ENCODE measurements at places on chromosomes 16 and 17. TPM values are rescaled to one million over a fixed set of nuclear protein-coding genes. Genes with fewer than 3 reads are reported as not detected.
A peak's percentile ranks its signal among the peaks of the same experiment; 100 is the strongest.

- DNase-seq: no peak
Measured at GRCh38 chr17:33447090-33447489, 154.0 kb upstream of the ASIC2 start.

GRCh38 chr17:21368545-21369246 is 7.5 kb upstream of the KCNJ12 start:
- no peak for DNase-seq

DNA sequence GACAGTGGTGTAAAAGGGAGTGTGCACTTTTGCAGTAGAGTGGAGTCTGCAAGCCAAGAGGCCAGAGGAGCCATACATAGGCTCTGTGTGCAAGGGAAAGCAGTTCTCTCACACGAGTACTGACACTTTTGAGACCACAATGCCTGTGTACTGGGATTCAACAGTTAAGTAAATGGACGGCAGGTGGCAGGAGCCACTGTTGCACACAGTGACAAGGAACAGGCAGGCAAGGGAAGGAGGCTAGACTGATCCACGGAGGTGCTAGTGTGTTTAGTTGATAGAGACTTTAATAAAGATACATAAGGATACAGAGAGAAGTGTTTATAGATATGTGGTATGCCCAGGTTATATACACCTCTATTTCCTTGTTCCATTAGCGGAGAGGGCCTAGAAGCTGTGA is 67.0 kb downstream of the MPRIP start:
- DNase-seq: no peak

DNA sequence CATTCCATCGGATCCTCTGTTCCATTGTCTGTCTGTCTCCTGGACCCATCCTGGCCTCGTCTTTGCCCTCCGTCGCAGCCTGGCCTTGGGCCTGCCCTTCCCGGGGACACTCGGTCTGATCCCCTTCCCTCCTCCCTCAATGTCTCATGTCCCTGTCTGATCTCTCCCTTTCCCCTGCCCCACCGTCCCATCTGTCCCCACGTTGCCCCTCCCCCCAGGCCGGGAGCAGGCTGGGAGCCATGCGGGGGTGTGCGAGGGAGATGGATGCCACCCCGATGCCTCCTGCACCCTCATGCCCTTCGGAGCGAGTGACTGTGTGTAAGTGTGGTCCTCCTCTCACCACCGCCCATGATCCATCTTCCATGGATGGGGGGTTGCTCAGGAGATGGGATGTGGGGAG is 5.3 kb upstream of the ATP2A1 start:
- DNase-seq: no peak

DNA sequence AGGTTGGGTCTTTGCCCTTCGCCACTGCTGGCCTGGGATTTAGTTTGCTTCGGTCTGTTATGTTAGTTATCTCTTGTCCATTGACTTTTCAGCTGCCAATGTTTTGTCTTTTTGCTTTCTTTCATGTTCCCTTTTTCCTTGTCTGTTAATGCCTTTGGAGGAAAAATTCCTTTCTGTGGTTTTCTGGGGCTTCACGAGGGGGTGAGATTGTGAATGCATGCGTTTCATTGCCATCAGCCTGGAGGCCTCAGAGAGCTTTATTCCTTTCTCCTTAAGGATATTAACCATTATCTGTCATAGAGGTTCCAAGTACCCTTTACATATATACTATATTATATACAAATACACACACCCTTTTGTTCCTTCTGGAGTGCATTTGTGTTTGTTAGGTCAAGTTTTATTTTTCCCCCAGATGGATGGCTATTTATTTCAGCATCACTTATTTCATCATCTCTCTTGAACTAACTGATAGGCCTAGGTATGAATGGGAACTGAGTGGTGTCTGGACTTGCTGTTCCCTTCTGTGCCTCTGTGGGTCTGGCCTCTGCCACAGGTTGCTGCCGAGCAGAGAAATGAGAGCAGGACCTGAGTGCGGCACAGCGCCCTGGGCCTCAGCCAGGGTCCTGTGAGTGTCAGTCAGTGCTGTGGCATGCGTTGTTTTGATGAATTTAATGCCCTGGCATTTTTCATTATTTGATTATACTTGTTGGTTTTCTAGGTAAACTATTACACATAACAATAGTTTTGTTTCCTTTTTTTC is 193.4 kb downstream of the LGALS9B start:
- DNase-seq: no peak

- no peak for DNase-seq
Measured at GRCh38 chr16:4680673-4681470, 12.5 kb upstream of the NUDT16L1 start.

GRCh38 chr16:65846210-65846602 is 520.3 kb upstream of the CDH5 start:
- no peak for DNase-seq

DNA sequence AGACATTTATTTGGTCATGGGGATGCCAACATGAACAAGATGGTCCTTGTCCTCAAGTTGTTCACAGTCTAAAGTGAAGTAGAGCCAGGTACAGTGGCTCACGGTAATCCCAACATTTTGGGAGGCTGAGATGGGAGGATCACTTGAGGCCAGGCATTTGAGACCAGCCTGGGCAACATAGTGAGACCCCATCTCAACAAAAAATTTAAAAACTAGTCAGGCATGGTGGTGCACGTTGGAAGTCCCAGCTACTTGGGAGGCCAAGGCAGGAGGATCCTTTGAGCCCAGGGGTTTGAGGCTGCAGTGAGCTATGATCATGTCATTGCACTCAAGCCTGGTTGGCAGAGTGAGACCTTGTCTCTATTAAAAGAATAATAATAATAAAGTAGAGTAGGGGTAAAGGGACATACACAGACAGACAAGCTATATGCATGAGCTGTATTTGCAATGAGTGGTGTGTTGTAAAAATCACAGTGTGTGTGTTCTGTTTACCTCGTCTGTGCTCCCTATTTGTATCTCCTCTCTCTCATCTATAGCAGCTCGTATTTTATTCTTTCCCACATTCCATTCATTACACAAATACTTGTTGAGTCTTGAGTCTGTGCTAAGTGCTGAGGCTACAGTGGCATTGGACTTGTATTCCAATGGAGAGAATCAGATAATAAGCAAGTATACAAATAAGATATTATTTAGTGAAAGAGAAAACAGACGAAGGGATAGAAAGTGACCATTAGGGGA is 73.9 kb upstream of the DHX40 start:
- no peak for DNase-seq

- no peak for DNase-seq
Measured at GRCh38 chr17:21140911-21141310, 14.1 kb downstream of the DHRS7B start.

- no peak for DNase-seq
Measured at GRCh38 chr16:58198803-58199411, 1.0 kb upstream of the CSNK2A2 start.

- DNase-seq: no peak
Measured at GRCh38 chr17:46001390-46002310, 2.6 kb downstream of the STH start.

DNA sequence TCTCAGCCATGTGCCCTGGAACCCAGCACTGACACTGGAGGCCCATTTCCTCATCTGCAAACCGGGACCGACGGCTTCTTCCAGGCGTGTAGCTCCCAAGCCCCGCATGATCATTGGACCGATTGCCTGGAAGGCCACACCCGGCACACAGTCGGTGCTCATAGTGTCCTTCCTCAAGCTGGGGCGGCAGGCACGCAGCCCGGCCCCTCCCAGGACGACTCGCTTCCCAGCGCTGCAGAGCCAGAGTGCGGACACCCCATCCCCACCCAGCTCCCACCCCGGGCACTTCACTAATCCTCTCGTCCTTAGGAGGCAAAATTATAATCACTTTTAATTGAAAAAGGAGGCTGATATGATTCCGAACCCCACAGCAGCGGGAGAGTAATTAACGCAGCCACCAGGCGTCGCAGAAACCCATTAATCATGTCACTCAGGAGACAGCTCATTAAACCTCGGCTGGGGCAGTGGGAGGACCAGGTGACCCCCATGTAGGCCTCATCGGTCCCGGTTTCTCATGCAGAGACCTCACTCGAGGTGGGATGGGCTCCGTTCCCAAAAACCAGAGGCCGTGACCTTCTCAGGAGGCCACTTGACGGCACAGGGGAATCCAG is 33.1 kb downstream of the ZNF469 start:
- no peak for DNase-seq

DNA sequence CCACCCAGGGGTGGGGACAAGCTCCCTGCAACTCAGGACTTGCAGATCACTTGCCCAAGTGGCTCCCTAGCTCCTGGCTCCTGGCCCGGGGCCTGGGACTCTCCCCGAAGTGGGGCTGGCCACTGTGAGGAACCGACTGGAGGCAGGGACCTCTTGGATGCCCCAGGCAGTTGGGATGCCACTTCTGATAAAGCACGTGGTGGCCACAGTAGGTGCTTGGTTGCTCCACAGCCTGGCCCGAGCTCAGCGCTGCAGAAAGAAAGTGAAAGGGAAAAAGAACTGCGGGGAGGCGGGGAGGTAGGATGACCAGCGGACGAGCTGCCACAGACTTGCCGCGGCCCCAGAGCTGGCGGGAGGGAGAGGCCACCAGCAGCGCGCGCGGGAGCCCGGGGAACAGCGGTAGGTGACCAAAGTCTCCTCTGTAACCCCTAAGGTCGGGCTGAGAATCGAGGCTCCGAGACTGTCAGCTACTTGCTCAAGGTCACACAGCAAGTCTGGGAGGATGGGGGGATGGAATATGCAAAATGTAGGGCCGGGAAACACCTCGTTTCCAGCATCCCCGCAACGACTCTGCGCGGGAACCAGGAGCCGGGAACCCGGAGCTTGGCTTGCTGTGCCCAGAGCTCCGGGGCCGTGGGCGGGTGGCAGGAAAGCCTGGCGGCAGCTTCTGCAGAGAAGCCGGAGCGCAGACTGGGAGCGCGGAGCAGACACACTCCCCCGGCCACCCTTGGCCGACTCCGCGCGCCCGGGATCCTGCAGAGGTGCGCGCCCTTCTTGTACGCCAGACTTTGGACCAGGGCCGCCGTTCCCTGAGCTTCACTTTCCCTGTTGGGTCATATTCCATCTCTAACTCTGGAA is 1.9 kb downstream of the CIITA start:
- DNase-seq: peak; percentile 67

DNA sequence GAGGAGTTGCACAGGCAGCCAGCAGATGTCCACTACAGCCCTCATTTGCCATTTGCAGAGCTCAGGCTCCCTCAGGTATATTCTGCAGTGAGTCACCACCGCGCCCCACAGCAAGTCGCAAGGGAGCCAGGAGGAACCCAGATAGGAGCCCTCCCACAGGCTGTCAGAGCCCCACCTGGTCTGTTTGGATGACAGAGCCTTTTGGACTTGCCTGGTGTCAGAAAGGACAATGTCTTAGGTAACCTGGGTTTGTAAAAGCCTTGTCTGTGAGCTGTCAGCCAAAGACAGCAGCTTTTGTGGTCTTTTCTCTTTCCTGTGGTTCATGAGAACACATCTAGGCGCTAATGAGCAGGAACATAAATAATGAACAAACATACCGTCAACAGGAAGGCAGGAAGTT is 70.9 kb downstream of the GNAO1 start:
- peak; percentile 47 for DNase-seq

- no peak for DNase-seq
Measured at GRCh38 chr17:78477913-78478756, 99.1 kb downstream of the DNAH17 start.

DNA sequence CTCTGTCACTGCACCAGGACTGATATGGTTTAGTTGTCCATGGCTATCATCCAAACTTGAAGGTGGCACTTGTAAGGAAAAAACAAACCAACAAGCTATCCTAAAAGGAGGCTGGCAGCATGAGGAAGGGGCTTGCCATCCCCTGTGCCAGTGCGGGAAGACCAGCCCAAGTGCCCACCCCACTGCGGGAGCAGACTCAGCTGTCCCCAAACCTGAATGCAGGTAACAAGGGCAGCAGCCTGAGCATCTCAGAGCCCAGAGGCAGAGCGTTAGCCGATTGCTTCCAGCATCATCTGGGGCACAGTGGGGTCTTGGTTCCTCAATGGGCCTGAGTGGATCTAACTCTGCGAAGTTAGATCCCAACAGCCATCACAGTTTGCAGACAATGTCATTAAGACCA is 29.2 kb upstream of the C16orf78 start:
- no peak for DNase-seq

Gene RNF157
- total RNA-seq: 15.8 TPM

Gene CSH2
- total RNA-seq: not detected

Gene CNTROB
- 27.8 TPM for total RNA-seq

Gene PPL
- total RNA-seq: 85.1 TPM

Gene CARD14
- 0.49 TPM for total RNA-seq

Gene IL17C
- not detected for total RNA-seq

Gene FSCN2
- 1.6 TPM for total RNA-seq

Gene GPR179
- total RNA-seq: 0.22 TPM
